ENCODE measurements at places on chromosomes 7 and 10. TPM values are rescaled to one million over a fixed set of nuclear protein-coding genes. Genes with fewer than 3 reads are reported as not detected.

DNA sequence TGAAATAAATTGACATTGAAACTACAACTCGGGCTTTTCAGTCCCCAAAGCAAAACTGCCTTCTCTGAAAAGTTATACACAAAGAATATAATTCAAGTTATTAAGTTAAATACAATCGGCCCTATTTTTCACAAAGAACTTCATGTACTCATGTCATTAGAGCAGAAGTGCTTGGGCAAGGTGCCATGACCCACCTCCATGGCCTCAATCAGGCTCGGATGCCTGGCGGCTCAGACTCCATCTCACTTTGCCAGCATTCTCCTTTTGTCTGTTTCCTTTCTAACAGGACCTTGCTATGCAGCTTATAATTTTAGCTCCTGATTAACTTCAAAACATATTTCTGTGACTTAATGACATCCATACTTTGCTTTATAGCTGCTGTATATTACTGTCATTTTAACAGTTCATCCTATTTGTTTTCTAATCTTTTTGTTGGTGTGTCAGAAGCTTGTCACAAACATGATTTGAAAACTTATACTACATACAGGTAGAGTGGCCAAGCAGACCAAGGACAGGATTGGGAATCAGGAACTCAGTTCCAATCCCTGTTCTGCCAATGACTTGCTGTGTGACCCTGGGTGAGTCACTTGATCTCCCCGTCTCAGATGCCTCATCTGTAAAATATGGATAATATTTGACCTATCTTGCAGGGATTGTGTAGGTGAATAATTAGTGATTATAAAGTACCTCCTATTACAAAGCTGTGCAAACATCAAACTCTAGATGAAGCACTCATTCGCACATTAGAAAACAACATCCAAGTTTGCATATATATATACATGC, 60.8 kb upstream of the ITGA8 start:
- DNase-seq = no peak

Gene STX1A
- total RNA-seq = 100 TPM

DNA sequence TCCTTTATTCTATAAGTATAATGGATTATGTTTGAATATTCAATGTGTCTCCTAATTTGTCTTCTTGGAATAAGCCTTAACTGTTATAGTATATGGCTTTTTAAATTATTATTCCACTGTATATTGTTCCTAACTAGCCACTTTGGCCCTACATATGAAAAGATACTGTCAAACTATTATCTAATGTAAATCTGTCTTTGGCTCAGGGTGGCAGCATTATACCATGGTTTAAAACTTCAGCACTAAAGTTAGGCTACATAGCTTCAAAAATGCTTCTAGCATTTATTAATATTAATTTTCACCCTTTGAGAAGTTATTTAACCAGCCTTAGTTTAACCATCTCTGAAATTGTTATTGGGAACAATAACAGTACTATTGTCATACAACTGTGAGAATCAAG, 543.1 kb upstream of the MBL2 start:
- peak; percentile 31 for DNase-seq

DNA sequence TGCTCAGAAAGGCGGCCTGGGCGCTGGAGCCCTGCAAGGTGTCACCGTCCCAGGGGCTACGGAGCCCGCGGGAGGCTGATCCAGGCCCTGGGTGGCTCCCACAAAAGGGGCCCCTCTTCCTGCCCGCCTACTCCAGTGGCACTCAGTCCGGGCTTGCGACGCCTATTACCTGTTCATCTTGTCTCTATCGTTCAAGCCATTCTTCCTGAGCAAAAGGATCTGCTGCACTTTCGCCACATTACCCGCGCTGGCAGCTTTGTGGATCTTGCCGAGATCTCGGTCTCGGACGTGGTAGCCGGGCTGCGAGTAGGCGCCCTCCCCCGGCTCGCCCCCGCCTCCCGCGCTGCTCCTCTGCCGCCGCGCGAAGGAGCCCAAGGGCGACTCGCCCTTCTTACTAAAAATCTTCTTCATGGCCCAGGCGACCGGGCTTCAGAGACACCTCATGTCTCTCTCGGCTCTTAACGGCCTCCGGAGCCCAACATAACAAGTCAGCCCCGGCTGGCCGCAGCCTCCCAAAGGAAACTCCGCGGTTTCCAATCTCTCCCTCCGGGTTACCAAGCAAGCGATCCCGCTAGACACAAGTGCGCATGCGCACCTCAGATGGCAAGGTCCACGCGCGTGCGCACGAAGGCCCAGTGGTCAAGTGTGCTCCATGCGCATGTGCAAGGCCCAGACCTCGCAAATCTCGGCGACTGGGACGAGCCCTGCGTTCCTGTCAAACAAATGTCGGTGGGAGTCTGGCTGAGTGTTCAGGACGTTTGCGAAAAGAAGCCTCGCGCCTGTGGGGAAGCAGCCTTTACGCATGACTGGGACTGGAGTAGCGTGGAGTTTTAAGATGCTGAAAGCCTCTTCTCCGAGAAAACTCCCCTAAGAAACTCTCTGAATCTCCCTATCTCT, at the start of gene ANKRD26:
TSS of gene ANKRD26 (minus strand) at position 579 of the 897 bp plus-strand sequence. CDS start at position 411, 168 bp downstream.
- DNase-seq = peak; percentile 96

Gene STRIP2
- total RNA-seq = 100 TPM

GRCh38 chr10:44636625-44637024, 251.7 kb upstream of the CXCL12 start:
- no peak for DNase-seq

Gene AKR1C4
- total RNA-seq = not detected

DNA sequence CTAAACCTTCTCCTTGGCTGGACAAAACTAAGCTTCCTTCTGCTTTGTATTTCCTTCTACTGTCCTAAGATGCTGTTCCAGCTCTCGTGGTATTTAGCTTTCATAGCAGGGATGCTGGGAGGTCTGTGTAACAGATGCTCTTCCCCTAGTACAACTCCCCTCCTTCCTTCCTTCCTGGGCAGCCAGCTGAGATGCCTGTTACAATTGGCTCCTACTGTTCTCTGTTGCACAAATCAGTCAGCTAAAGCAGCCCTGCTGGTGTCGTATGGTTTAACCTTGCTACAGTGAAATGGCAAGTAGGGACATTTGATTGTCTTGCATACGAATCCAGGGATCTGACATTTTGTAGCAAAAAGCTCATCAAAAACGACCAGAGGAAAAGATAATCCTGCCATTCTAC, 143.8 kb downstream of the ARHGAP21 start:
- no peak for DNase-seq

Gene AGBL3
- 1.0 TPM for total RNA-seq

Gene ARHGEF5
- 1.5 TPM for total RNA-seq
